ENCODE measurements at places on chromosomes 2 and 18.

- no peak for DNase-seq
These were observed 25.3 kb downstream of the DYNAP start for GRCh38 chr18:54616220-54616848.

DNA sequence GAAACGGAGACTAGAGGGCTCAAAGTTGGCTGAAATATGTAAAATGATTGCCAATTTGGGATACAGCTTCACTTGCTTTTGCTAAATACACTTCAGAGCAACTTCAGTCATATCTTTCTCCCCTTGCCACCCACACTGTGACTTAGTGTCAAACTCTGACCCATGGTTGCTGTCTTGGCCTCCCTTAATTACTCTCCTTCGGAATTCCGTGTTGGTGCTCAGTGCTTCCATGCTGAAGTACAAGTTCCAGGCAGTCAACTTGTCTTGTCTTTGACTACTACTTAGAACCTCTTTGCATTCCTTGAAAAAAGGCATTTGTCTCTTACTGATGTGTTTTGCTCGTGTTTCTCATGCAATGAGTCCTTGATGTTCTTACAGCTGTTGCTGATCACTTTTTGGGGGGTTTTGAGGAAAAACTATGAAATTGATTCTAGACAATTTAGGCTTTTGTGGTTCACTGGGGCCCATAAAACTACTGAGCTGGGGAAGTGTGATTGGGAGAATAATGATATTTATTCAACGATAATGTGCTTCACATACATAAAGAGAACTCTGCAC, 146.0 kb downstream of the UBE2E3 start:
- DNase-seq: no peak

- DNase-seq: no peak
These were observed 302.8 kb downstream of the PTGR3 start for GRCh38 chr18:74906184-74906583.

DNA sequence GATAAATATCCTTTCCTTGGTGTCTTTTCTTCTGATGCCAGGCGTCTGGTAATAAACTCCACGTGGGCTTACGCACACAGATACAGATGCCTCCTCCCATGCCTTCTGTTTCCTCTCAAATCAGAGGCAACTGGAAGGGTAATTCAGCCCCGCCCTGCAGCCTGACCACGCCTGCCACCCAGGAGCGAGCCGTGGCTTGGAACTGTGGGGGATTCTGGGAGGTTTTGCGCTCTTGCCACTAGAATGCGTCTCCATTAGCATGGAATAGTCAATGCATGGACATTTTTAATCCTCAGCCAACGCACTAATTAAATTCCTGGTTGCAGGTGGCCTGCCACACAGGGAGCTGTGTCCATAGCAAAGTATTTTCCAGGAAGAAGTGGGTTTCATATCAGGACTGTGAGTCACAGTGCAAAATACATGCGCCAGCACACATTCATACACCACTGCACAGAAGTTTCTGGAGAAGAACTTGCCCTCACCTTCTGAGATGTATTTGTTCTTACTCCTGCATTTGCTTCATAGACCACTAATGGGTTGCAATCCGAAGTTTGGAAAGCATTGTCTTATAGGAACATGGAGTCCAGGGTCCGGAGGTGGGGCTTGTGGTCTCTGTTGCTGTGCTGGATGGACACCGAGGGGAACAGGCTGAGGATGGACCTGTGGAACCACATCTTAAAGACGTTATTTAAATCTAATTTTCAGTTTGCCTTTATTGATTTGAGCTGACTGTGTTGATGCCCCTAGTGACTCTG, 151.4 kb downstream of the LDLRAD4 start:
- DNase-seq: no peak

DNA sequence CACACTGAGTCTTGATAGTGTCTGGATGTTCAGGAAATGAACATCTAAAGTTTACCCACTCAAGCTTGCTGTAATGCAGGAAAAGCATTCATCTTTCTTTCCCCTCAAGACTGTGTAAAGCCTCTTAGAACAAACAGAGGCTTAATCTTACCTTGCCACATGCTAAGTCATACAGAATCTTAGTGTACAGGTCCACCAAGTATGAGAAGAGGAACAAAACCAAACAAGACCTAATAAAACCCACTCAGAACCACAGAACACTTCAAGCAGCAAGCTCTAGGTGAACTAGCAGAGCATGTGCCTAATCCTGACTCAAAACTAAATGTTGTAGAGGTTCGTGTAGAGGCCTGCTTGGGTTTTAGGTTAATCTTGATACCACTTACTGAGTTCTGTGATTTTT, 97.6 kb downstream of the SPTBN1 start:
- DNase-seq: no peak
